ENCODE measurements at places on chromosomes 3 and 15.

DNA sequence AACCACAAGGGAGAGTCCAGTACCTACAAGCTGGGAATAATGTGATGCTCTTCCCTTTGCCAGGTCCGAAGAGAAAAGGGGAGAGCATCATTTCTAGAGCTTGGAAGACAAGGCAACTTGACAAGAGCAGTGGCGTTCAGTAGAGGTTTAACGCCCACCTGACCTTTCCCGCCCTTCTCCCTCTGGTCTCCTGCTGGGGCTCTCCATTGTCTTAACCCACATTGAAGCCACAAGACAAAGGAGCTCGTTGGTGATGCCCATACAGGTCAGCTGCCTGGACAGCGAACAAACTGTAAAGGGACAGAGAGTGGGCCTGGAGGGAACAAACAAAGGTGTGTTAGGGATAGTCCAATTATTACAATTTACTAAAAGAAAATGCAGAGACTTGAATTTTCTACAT lies 13.1 kb upstream of the DUT start:
- no peak overlapping the region for H3K4me3 ChIP-seq
- no peaks in the 10 kb centered on the region for H3K4me1 ChIP-seq
- no peak overlapping the region for H3K27ac ChIP-seq
- DNase-seq: no peak
- H3K36me3 ChIP-seq: no peaks in the 10 kb centered on the region

GRCh38 chr3:143856252-143856970 lies 8.1 kb upstream of the SLC9A9 start:
- no peak for DNase-seq
- H3K27ac ChIP-seq: no peak overlapping the region
- H3K4me3 ChIP-seq: no peak overlapping the region
- H3K4me1 ChIP-seq: no peaks in the 10 kb centered on the region
- H3K36me3 ChIP-seq: no peaks in the 10 kb centered on the region
- H3K27me3 ChIP-seq: no peaks in the 10 kb centered on the region

- peak overlapping the region; percentile 69 for H3K27ac ChIP-seq
- peaks cover under 1% of the 10 kb centered on the region for H3K4me1 ChIP-seq
- no peaks in the 10 kb centered on the region for H3K27me3 ChIP-seq
- H3K4me3 ChIP-seq: no peak overlapping the region
Observed at GRCh38 chr3:70889162-70890019, 577.0 kb upstream of the MDFIC2 start.

- H3K4me3 ChIP-seq: no peak overlapping the region
- no peaks in the 10 kb centered on the region for H3K4me1 ChIP-seq
- peak; percentile 68 for DNase-seq
- H3K27ac ChIP-seq: no peak overlapping the region
Observed at GRCh38 chr3:39028546-39028945, 23.2 kb downstream of the SCN11A start.

DNA sequence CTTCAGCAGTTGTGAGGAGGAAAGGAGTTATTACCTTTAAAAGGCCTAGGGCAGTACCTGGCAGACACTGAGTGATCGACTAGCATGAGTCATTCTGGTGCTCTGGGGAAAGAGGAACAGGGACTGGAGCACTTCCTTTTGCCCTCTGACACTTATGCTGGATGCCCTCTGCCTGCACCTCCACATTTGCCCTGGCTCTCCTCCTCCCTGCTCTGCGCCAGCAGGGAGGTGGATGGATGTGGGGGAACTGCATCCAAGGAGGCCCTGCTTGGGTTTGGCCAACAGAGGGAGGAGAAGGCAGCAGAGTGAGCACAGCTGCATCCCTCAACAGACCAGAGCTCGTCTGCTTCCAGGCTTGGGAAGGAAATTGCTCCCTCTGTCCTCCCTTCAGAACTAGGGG lies 75.0 kb downstream of the SEMA5B start:
- H3K4me1 ChIP-seq: no peaks in the 10 kb centered on the region
- peak; percentile 37 for DNase-seq

GRCh38 chr3:177468331-177468730 lies 271.0 kb upstream of the TBL1XR1 start:
- DNase-seq: no peak
- no peaks in the 10 kb centered on the region for H3K4me1 ChIP-seq
- H3K36me3 ChIP-seq: no peaks in the 10 kb centered on the region
- no peaks in the 10 kb centered on the region for H3K27me3 ChIP-seq
- H3K4me3 ChIP-seq: no peak overlapping the region

DNA sequence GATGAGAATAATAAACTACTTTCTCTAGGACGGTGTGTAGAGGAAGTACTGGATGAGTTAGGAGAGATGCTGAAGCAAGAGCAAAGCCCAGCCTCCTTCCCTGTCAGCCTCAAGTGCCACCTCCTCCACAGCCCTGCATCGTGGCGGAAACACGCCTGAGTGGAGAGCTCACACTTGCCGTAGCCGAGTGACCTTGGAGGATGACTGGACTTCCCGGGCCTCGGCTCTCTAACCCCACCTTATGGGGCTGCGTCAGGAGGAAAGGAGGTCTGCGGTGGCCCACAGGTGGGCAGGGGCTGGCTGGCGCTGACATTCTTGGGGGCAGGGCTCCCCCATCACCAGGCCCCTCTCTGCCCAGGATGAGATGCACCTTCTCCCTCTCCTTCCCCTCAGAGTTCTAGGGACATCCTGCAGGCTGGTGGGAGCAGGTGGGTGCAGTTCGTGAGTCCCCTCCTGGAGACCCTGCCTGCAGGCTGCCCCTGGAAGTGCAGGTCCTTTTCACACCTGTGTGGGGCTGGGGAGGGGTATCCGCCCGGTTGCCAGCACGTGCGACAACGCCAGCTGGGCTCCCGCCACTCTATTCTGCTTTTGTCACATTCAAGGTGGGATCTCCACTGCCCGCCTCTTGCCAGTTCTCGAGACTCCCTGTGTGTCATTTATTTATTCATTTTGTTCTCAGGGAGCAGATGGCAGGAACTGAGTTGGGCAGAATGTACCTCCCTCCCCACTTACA lies 175.2 kb downstream of the MEGF11 start:
- no peaks in the 10 kb centered on the region for H3K36me3 ChIP-seq
- no peak for DNase-seq
- no peaks in the 10 kb centered on the region for H3K27me3 ChIP-seq
- H3K4me1 ChIP-seq: peaks cover 3% of the 10 kb centered on the region
- H3K27ac ChIP-seq: no peak overlapping the region
- no peak overlapping the region for H3K4me3 ChIP-seq
